Hematopoietic multipotent progenitor cell treated with erythropoietin and hydrocortisone succinate and interleukin-3 and kit ligand, for 4 days (in vitro differentiated cells): ENCODE measurements at places on chromosomes 2 and 18.

DNA sequence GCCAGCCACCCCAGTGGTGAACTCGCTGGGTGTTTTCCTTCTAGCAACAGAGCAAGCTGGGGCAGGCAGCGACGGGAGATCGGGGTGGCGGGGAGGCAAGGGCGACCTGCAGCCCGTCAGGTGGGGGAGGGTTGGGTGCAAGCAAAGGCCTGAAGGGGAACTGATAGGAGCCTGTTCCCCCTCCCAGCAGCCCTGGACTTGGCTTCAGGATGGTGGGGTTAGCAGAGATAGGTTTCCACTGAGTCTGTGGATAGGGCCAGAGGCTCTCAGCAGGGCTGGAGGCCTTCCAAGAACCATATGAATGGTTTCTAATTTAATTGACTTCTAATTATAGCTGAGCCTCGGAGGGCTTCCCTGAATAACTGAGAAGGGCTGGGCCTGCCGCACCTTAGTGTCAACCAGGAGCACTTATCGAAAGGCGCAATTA is 55.3 kb downstream of the EDAR start:
- DNase-seq: peak; percentile 45

GRCh38 chr2:222535477-222535876 is 111.1 kb downstream of the SGPP2 start:
- no peak for DNase-seq

GRCh38 chr2:142041996-142042395 is 88.8 kb downstream of the LRP1B start:
- DNase-seq: no peak

DNA sequence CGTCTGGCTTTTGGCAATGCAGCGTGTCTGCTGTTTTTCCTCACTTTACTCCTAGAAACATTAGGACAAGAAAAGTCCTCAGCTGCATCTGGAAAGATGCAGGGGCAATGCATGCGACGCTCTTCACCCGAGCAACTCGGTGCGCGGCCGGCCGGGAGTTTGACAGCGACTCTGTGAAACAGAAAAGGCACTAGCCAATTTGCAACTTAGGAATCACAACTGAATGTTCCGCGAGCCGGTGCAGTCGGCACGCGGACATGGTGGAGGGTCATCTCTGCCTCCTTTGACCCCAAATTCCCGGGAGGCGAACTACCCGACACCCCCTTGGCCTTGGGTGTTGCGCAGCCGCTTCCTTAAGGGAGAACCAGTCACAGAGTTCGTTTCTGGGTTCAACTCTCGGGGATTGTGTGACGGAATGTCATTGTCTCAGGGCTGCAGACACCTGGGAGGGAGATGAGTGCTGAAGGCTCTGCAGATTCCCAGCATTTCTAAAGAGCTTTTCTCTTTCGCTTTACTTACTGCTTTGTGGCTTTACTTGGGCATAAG is 9.8 kb downstream of the NR4A2 start:
- DNase-seq: no peak

DNA sequence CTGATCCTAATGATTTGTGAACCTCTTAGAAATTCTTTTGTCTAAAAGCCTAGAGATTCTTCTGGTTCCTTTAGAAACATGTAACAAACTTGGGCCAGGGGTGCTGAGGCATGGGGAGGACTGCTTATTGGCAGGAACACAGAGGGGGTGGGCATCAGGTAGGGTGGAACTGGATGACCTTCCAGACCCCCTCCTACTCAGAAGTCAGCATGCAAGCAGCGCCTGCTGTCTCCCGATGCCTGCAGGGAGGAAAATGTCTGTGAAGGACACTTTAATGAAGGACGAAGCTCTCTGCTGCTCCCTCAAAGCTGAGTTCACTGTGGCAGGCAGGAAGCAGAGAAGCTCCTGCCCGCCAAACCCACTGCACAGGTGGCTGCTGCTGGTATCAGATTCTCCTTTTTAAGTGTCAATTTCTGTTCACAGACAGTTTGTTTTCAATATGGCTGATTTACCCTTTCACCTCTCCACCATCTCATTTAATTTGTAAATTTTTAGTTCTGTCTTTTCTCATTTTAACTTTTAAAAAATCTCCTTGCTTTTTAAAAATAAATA is 19.4 kb downstream of the COA5 start:
- no peak for DNase-seq

- DNase-seq: no peak
Measured at GRCh38 chr2:226585130-226585561, 214.5 kb downstream of the IRS1 start.

DNA sequence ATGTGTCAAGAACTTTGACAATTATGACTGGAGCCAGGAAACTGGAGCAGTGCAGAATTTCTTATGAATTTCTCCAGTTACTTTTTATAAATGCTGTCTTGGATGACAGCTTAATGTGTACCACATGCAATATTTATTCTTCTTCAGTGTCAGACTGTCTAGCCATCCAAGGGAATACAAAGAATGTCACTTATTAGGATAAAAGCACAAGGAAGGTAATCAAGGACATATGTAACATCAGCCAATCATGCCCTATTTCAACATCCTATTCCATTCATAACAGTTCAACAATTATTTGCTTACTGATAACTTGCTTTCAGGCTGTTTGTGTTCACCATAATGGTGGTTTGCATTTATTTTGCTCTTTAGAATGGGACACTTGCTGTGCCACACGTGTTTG is 139.8 kb downstream of the OLA1 start:
- no peak for DNase-seq

GRCh38 chr2:23788100-23788499 is 138.8 kb downstream of the ATAD2B start:
- DNase-seq: peak; percentile 63

DNA sequence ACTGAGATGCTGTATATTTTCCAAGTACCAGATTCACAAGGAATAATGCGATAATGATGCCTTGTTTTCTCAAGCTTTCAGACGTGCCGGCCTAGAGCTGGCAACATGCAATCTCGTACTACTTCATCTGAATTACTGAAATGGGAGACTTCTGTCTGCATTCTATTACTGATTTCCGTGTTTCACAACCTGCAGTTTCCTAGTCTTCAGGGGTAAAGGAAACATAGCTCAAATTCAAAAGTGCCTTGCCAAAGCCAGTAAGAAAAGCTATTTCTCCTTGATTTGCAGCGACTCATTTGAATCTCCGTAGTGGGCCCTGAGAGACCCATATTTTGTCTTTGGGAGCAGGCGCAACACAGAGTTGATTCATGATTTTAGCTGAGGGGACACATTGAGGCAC is 289.0 kb downstream of the CNTNAP5 start:
- no peak for DNase-seq

GRCh38 chr18:44700652-44701051 is 20.0 kb downstream of the SETBP1 start:
- DNase-seq: peak; percentile 48

- no peak for DNase-seq
Measured at GRCh38 chr2:219452361-219453317, 18.0 kb downstream of the SPEG start.

- DNase-seq: no peak
Measured at GRCh38 chr2:142951190-142952007, 73.9 kb downstream of the KYNU start.

DNA sequence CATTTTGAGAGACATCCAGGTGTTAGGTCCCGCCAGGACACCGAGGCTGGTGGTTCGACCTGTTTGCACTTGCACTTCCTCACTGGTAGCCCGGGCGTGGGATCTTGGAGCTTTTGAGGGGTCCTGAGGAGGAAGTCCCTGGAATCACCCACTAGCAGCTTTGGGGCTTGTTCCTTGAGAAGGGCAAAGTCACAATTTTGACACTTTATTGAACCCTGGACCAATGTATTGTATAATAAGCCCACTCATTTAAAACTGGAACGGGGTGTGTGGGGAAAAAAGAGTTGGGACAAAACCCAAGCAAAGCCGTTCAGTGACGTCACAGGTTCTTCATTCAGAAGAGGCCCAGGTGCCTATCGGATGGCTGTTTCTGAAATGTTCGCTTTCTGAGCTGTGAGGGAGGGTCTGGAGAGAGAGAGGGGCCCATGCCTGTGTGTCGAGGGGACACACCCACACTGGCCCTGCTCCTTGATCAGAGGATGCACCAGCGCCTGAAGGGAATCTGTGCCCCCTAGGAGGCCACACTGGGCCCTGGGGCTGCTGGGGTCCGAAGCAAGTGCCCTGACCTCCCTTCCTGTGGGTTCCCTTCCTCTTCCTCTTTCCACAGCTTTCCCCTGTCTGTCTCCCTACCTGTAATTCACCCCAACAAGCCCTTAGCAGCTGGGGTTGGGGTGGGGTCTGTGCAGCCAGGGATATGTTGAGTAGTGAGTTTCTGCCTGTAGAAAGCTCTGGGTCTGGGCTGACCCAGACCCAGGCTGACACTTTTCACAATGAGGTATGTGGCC is 2.6 kb downstream of the LPIN1 start:
- DNase-seq: peak; percentile 16

GRCh38 chr18:34039201-34039600 is 185.5 kb downstream of the NOL4 start:
- DNase-seq: peak; percentile 4

GRCh38 chr2:98985905-98986666 is 50.1 kb upstream of the CRACDL start:
- DNase-seq: peak; percentile 29

GRCh38 chr2:176118601-176119339 is 2.2 kb downstream of the HOXD10 start:
- DNase-seq: peak; percentile 68

GRCh38 chr2:96308248-96308647 is 2.9 kb upstream of the SNRNP200 start:
- DNase-seq: peak; percentile 23

DNA sequence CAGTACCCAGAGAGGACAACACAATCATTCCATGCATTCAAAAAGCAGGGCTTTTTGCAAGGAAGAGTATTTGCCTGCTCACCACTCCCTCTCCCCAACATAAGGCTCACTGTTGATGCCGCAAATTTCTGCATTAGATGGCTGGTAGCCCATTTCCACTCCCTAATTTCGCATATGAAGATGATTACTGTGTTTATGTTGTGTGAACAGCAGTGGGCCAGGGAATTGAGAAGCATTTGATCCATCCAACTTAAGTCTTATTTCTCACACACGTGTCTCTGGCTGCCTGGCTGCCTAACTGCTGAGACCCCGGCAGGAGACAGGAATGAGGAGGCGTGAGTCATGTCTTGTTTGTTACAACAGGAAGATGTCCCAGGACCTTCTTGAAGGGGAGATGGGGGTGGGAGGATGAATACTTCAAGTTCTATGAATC is 294.1 kb downstream of the ALK start:
- no peak for DNase-seq

- DNase-seq: no peak
Measured at GRCh38 chr2:35416391-35417140, 939.0 kb upstream of the CRIM1 start.

- DNase-seq: no peak
Measured at GRCh38 chr2:7011356-7012083, 94.3 kb downstream of the RNF144A start.

DNA sequence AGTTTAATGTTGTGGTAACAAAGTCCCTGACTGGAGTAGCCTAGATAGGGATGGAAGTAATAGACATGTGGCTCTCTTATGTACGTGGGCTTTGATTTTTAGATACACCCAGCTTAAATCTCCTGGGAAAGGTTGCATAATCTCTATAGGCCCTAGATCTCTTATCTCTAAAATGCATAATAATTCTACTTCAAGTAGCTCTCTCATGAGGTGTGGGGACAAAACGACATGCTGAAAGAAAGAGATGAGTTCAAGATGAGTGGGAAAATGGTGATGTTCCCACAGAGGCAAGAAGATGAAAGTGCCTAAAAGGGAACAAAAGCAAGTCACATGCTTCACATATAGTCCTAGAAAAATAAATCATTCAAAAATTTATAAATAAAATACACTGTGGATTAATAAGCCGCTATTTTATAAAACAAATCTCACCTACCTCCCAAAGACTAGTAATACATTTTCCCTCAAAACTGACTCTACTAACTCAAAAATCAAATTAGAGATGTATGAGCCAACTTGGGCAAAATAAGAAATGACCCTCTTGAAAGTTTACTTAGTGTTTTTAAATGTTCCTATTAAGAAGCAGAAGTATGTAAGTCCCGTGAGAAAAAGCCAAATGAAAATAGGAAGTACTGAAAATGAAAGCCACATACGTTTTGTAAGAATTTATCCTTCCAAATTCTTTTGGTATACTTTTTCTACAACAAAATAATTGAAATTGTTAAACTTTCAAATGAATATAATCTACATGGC is 148.2 kb upstream of the ITGA4 start:
- DNase-seq: peak; percentile 84

GRCh38 chr18:73136134-73136533 is 268.3 kb upstream of the NETO1 start:
- DNase-seq: peak; percentile 46

- DNase-seq: peak; percentile 73
Measured at GRCh38 chr2:179106676-179107428, 56.9 kb upstream of the CCDC141 start.

- no peak for DNase-seq
Measured at GRCh38 chr18:24918257-24918656, 433.7 kb downstream of the ZNF521 start.

- DNase-seq: no peak
Measured at GRCh38 chr2:63249161-63249560, 198.5 kb downstream of the OTX1 start.

DNA sequence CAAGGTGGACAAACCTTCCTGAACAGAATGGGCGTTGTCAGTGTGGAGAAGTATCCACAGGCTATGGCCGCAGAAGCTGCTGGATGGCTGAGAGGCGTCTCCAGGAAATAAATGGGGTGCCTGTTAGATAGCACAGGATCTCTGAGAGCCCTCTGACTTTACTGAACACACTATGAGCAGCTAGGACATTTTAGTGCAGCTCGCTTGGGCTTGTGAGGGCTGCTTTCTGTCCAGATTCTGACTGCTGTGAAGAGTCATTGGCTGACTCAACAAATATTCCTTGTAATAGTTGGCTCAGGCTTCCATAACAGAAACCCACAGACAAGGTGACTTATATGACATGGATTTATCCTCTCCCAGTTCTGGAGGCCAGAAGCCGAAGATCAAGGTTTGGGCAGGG is 100.2 kb upstream of the SNTG2 start:
- no peak for DNase-seq

DNA sequence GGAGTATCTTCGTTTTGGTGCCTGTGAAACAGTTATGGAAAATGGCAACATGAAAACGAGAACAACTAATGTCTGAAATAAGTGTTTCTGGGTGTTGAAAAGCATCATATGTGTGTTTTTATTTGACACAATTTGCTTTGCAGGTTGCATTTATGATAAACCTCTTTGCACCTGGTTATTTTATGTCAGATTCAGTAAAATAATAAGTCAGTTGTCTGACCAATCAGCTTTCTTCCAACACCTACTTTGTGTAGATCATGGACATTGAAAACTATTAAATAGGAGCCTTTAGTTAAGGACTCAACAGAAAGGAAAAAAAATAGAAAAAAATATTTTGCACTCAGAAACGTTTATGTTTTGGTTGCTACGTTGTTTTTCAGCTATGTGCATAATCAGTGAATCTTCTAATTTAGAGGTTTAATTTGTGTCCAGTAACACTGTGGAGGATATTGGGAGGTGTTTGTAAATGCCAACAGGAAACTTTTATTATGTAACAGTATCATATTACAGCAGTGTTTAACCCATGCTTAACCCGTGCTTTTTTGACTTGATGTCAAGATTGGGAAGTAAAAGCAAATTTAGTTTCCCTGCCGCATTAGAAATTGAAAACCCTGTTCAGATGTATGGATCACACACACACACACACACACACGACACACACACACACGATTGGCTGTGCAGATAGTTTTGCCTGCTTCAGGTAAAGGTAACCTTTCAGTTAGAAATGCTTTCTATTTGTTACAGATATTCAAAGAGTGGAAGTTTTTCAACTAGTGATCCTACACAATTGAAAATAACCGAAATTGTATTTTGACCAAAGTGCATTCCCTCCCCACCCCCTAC is 2.6 kb downstream of the PKP4 start:
- DNase-seq: peak; percentile 10

GRCh38 chr18:49707599-49707998 is 105.7 kb downstream of the ACAA2 start:
- DNase-seq: no peak
